Suppressor macrophage (primary cell): ENCODE measurements at places on chromosomes 16 and 17.
A peak's percentile ranks its signal among the peaks of the same experiment; 100 is the strongest.

DNA sequence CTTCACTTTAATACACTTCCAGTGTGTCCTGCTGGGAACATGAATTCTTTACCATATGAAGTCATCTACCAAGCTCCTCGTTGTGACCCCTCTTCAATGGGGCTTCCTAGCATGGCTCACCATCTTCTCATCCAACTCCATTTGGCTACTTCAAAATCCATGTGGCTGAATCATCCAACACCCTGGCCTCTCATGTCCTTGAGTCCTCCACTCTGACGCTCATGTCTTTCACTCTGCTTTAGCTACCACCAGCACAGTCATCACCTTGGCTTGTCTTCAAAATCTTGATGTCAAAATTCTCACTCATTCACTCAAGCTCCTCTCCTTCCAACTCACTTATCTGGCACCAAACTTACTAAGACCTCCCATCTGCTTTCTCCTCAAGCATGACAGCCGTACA, 35.8 kb downstream of the AMFR start:
- no peak for DNase-seq

GRCh38 chr16:55480228-55480655, 1.2 kb downstream of the MMP2 start:
- peak; percentile 71 for DNase-seq

GRCh38 chr17:9240659-9241370, 219.5 kb downstream of the NTN1 start:
- DNase-seq = no peak

DNA sequence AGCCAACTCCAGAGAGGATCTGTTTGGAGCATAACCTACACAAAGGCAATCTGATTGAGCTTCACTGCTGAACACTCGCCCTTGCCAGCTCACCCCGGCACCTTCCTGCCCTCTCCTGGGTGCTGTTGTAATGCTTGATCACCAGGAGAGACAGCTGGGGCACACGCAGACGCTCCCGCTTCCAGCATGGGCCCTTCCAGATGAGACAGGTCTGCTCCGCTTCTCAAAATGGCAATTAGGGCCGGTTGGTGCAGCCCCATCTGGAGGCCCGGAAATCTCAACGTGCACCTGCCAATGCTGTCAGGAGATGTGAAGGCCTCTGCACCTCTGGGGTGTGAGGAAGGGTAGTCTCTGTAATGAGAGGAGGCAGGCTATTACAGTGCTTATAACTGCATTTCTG, 206.1 kb downstream of the ABCC12 start:
- DNase-seq = no peak

DNA sequence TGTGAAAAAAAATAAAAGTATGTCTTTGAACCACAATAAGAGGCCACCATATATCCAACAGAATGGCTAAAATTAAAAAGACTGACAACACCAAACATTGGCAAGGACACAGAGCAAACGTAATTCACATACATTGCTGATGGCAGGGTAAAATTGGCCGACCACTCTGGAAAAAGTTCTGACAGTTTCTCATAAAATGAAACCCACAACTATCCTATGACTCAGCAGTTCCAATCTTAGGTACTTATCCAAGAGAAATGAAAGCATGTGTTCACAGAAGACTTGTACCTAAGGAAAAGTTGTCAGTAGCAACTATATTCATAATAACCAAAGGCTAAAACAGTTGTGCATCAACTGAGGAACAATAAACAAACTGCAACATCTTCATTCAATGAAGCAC, 357.3 kb upstream of the XYLT1 start:
- DNase-seq = no peak

- no peak for DNase-seq
Measured at GRCh38 chr17:78991906-78992532, 12.3 kb upstream of the LGALS3BP start.

DNA sequence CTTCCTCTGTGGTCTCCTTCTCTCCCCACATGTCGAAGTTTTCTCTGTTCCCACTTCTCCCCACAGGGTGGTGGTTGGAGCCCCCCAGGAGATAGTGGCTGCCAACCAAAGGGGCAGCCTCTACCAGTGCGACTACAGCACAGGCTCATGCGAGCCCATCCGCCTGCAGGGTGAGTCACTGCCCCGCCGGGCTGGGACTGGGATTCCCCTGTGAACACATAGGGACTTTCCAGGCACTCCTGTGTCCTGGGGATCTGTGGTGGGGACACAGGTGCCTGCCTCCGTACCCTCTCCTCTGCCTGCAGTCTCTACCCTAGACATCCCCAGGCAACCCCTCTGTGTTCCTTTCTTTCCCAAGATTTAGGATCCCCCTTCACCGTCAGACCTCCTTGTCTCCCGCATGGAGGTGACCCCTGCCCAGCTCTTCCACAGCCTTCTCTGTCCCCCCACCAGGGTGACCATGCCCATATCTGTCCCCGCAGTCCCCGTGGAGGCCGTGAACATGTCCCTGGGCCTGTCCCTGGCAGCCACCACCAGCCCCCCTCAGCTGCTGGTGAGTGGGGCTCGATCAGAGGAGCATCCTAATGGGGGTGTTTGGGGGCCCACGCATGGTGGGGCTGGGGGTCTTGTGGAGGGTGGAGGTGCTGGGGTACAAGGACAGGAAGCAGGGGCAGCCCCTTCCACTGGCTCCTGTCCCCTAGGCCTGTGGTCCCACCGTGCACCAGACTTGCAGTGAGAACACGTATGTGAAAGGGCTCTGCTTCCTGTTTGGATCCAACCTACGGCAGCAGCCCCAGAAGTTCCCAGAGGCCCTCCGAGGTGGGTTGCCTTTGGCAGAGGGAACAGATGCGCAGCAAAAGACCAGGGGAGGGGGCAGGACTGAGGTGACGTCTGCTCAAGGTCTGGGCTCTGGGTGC, 5.8 kb downstream of the ITGAM start:
- DNase-seq = peak; percentile 83

DNA sequence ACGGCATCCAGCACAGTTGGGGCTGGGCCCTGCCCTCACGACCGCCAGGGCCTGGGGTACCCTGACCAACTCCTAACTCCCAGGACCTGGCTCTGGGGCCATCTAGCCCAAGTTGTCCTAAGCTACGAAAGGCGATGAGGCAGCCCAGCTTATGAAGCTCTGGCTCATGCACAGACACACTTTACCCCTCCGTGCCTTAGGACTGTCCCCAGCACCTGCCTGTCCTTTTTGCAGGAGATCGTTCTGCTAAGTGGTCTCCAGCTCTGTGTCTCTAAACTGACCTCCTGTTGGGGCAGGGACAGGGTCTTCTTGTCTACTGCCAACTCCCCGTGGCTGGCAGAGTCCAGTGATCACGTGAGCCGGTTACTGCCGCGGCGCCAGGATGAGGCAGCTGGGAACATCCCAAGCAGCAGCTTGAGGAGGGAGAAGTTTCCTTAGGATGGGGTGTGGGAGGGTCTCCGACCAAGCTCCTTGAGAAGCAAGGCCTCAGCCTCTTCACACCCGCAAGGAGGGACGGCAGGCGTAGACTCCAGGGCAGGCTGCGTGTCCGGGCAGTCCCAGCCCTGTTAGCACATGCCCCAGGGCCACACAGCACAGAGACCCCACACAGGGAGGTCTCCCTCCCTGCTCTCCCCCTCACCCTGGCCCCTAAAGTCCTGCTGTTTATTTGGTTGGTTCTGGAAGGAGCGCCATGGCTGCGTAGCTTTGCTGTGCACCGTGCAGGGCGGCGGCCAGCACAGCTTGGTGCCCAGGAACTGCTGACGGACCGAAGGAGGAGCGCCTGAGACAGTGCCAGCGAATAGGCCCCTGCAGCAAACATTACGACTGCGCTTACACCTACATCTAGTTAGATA, 16.4 kb upstream of the METRNL start:
- DNase-seq = no peak

GRCh38 chr16:88702371-88703210, 3.6 kb downstream of the RNF166 start:
- peak; percentile 76 for DNase-seq

DNA sequence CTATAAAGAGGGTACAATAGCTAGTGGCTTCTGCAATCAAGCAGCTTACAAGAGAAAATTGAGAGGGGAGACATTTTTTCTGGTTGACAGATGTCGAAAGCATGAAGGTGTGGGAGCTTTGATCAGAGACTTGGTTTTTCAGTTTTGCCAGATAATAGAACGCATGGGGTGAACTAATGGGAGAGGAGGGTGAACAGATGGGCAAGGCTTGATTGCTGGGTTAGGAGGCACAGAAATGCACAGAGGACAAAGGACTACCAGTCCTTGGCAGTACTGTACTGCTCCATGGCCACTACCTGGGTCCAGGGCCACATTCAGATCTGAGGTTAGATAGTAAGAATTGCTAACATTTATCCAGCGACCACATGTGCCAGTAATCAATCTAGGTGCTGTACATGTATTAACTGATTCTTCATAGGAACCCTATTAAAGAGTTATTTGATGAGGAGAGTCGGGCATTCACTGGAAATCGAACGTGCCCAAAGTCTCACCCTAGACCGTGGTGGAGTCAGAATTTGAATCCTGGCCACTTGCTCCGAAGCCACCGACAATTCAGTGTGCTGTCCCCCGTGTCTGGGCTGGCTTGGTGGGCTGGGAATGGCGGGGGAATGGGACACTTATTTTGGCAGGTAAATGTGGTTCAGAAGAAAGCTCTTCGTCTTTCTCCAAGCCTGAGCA, 873 bp upstream of the KSR1 start:
- no peak for DNase-seq

- no peak for DNase-seq
Measured at GRCh38 chr17:80393241-80393890, 21.6 kb upstream of the ENDOV start.

- no peak for DNase-seq
Measured at GRCh38 chr17:55749985-55750384, 866 bp upstream of the PCTP start.

DNA sequence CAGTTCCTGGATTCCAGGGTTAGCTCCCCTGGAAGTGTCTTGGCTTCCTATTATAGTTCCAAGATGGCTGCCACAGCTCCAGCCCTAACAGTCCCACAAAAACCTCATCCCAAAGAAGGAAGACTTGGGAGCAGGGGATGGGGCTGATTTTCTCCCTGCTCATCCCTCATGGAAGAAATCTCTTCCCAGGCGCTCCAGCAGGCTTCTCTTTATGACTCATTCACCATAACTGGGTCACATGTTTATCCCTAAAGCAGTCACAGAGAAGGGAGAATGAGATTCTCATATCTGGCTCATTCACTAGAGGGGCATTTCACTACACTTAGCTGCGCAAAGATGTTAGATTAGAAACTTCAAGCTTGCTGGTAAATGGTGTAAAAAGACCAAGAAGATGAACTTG, 206.5 kb upstream of the IRX3 start:
- no peak for DNase-seq

- no peak for DNase-seq
Measured at GRCh38 chr17:59093145-59093701, 13.5 kb downstream of the TRIM37 start.

GRCh38 chr16:50463581-50464324, 84.4 kb upstream of the NKD1 start:
- DNase-seq = no peak

GRCh38 chr17:31538080-31538762, 146.7 kb downstream of the RAB11FIP4 start:
- DNase-seq = no peak

DNA sequence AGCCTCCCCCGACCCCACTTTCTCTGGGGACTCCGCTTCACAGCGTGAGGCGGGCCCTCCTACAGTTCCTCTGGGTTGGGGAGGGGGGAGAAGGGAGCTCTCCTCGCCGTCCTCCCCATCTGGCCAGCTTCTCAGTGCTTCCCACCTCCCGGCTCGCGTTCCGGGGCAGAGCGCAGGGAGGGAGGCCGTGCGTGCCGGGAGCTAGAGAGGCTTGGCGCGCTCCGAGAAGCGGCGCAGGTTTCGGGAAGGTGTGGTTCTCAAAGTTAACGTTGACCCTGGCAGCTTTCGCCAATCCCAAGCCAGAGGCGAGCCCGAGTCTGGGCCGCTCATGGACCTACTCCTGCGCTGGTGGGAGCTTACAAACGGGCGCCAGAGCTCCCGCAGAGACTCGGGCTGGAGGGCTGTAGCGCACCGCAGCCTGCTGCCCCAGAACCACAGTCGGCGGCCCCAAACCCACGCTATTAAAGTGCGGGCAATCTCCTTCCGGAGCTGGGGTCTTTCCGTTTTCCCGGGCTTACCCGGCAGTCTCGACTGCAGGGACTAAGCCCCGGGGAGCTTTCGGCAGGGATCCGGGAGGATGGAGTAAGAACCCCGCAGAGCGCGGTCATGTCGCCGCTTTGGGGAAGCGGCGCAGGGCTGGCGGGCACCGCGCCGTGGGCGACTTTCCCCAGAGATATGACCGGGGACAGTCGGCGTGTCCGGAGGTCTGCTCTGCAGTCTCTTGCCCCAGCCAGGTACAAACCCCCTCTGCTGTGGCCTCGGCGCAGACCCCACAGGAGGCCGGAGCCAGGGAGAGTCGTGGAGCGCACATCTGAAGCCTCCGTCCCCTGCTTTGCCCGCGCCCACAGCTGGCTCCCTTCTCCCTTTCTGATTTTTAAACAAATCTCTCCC, 787 bp downstream of the CDH11 start:
- DNase-seq = no peak

DNA sequence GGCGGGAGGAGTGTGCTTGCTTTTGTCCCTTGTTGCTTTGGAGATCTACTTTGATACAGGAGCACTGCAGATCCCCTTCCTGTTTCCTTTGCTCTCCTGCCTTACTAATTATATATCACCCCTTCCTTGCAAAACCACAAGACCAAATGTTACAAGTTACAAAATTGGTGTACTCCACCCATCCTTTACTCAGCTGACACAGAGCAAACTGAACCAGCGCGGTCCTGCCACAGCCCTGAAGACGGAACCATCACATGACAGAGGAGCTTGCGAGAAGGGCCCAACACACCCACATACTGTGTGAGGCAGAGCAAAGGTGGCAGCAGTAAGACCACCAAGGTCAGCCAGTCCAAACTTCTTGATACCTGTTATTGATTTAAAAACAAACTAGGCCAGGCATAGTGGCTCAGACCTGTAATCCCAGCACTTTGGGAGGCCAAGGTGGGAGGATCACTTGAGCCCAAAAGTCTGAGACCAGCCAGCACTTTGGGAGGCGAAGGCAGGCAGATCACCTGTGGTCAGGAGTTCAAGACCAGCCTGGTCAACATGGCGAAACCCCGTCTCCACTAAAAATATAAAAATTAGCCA, 33.2 kb downstream of the CYTH1 start:
- DNase-seq = peak; percentile 89

DNA sequence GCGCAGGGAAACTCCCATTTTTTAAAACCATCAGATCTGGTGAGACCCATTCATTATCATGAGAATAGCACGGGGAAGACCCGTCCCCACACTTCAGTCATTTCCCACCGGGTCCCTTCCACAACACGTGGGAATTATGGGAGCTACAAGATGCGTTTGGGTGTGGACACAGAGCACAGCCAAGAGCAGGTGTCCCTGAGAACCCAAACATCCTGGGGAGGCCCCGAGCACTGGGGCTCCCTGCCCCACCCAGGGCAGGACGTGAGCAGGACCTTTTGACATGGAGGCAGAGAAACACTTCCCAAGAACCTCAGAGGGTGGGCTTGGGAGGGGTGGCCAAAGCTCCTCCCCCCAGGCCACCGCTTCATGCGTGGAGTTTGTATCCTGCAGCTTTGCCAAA, 89.9 kb upstream of the DNAH17 start:
- DNase-seq = no peak

GRCh38 chr17:75703591-75703990, 17.7 kb upstream of the ITGB4 start:
- DNase-seq = no peak
